GM06990 (cell line): ENCODE measurements at places on chromosomes 3 and 15.

GRCh38 chr3:125511420-125512118 is 8.4 kb downstream of the SNX4 start:
- no peak for DNase-seq

- no peak for DNase-seq
Observed at GRCh38 chr15:74988007-74988800, 7.2 kb upstream of the SCAMP5 start.

DNA sequence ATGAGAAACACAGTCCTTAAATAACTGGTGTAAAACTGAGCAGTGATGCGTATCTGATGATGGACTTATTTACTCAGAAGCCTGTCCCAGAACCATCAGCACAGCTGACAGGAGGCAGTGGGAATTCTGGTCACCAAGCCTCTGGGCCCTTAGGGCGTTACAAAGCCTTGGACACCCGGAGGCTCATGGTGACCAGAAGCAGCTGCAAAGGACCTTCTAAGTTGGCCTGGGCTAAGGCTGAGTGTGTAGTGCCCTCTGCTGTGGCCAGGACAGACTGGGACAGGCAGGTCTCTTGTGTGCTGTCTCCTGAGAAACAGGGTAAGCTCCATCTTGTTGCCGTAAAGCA is 168.9 kb downstream of the ATP10A start:
- DNase-seq, result no peak

DNA sequence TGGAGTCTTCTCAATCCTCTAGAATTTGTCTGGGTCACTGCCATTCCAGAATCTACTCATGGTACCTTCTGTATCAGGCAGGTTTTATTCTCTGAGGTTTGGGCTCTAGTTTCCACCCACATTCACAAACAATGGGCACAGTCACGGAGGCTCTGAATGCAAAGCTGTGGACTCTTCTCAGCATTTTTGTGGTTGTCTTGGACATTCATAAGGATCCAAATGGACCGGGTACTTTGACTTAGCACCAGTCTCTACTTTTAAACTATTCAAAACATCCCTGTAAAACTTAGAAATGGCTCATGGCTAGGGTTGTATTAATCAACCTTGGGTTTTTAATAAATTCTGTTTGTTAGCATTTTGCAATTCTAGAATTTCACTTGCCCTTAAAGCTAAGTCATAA is 277.9 kb upstream of the THBS1 start:
- no peak for DNase-seq

DNA sequence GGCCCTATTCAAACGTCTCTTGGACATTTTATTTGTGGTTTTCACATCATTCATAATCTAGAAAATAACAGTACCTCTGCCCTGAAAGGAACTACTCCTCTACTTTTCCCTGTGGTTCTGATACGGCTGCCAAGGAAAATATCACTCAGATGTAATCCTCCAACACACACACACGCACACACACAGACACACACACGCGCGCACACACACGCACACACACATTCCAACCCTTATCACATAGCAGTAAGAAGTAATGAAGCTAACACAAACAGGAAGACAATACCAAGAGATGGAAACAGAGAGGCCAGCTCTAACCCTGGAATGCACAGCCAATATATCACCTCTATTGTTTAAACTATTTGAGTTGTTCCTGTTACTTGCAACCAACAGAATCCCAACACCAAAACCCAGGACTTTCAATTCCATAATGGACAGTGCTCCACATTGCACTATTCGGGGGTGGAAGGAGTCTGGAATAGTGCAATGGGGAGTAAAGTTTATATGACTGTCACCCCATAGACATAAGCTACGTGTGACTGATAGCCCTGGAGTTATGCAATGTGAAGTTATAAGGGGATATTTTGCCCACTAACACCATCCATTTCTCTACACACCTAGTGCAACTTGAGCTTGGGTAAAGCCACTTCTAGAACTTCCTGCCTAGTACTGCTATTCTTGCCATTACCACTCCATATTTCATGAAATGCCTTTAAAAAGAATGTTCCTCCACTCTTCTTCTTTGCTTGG is 71.3 kb upstream of the FNDC3B start:
- no peak for DNase-seq

GRCh38 chr3:53485675-53486403 is 8.6 kb upstream of the CACNA1D start:
- no peak for DNase-seq

GRCh38 chr3:195044411-195044810 is 226.5 kb downstream of the XXYLT1 start:
- DNase-seq, result no peak

GRCh38 chr3:46098319-46098761 is 71.1 kb upstream of the XCR1 start:
- peak; percentile 64 for DNase-seq

DNA sequence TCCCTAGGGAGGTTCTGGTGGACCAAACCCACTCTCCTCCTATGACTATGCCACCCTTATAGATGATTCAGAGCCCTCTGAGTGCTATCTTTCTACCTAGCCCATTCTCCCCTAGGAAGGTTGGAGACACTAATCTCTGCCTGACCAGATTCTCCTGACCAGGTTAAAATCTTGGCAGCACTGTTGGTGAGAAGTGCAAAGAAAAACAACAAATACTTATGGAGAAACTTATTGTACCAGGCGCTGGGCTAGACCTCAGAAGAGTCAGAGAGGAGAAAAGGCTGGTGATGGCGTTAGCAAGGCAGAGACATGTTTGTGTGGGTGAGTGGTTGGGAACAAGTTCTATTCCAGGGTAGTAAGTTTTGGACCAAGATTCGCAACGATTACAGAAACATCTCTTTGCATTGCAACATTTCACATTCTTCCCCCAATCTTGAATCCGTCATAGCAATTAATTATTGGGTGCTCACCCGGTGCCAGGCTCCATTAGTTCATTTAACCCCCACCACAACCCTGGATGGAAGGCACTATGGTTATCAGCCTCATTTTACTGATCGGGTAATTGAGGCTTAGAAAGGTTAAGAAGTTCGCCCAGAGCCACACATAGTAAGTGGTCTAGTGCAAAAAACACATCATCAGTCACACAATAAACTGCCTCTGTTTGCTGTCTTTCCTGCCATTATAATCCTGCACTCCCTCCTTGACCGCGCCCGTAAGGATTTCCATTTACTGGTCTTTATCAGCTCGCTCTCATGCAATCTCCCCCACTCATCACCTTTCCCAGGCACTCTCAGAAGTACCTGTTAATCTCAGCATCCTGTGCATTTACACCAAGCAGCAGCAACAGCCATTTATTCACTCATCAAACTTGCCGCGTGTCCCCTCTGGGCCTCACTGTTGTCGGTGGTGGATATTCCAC is 655 bp upstream of the TSPAN3 start:
- DNase-seq, result no peak

DNA sequence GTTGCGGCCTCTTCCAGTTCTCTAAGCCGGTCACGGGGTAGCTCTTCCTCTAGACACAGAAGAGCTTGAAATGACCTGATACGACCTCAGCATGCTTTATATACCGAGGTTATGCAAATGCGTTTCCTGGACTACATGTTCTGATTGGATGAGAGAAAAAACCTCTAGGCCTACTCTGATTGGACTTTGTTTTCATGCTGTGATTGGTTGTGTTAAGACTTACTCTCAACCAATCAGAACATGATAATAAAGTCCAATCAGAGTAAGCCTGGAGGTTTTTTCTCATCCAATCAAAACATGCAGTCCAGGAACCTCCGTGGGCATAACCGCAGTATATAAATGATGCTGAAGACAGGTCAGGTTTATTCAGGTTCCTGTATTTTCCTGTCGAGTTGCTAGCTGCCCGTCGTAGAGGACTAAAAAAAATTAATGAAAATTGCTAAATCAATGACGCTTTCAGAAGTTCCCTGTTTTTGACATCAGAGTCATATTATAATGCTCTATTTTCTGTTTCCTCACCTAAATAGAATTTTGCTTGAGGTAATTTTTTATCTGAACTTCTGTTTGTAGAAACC is 177.4 kb downstream of the POTEB3 start:
- DNase-seq, result no peak

- no peak for DNase-seq
Observed at GRCh38 chr15:47998619-47999019, 122.2 kb upstream of the SLC24A5 start.

DNA sequence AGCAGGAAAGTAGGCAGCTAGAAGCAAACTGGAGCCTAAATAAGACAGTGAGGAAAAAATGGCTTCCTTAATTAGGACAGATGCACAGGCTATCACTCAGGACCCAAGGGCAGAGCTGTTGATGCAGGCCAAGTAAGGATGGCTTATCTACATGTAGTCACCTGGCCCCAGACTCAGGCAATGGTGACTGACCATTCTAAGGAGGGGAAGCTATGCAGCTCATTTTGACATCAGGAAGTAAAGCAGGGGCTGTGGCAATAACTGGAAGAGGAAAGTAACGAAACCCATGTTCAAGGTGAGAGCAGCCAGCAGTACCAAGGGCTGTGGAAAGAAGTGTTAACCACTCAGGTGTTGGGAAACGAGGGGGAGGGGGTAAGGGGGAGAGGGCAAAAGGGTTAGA is 16.2 kb downstream of the ACAD11 start:
- DNase-seq, result no peak

DNA sequence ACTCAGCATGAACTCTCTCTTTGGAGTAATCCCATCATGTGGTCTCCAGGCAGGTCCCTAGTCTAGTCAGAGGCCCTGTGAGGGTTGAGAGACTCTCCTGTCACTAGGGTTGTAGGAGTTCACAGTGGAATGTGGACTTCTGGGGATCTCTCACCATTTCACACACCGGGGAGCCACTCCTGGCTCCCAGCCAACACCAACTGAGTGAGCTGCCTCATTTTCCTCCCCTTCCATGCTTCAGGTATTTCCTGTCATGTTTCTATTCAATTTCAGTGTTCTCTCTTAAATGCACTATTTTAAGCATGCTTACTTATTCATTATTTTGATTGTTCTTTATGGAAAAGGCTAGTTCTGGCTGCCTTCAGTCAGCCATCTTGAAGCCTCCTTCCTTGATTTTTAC is 467.5 kb upstream of the ARL6 start:
- no peak for DNase-seq

GRCh38 chr3:39907981-39908380 is 98.6 kb downstream of the MYRIP start:
- no peak for DNase-seq

DNA sequence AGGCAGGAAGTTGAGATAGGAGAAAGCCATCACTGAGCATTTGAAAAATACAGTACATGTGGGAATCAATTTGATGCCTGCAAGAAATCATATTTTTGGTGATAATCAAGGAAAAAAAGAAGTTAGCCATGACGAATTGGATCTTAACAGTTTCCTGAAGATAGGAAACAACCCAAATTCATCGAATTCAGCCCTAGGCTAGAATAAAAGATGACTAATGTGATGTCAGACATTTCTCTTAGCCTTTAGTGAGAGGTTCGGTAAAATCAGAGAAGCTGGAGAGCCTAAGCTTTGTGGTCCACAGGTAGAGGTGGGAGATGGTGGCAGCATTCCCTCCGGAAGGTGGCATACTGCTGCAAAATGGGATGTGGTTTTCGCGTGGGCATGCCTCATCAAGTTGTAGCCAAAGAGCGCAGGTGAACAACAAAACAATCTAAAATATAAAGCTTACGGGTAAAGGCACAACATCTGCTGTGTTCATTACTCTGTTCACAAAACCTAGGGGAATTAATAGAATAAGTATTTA is 144.1 kb upstream of the ALCAM start:
- DNase-seq, result no peak

DNA sequence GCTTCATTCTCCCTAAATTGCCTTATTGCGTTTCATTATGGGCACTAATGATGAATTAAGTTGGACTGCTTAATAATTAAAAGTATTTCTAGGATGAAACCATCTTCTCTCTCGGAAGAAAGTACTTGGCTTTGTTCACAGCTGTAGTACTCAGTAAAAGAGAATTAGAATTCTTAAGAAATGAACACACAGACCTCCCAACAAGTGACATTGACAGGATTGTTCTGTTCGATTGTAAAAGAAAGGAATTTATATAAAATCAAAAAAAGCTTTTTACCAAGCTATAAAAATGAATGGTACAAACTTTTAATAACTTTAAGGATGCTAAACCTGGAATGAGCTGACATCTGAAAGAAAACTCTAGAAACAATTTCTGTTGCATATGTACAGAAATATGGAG is 416.4 kb upstream of the THRB start:
- DNase-seq, result no peak

GRCh38 chr15:39235084-39235795 is 345.6 kb upstream of the THBS1 start:
- DNase-seq, result peak; percentile 30

DNA sequence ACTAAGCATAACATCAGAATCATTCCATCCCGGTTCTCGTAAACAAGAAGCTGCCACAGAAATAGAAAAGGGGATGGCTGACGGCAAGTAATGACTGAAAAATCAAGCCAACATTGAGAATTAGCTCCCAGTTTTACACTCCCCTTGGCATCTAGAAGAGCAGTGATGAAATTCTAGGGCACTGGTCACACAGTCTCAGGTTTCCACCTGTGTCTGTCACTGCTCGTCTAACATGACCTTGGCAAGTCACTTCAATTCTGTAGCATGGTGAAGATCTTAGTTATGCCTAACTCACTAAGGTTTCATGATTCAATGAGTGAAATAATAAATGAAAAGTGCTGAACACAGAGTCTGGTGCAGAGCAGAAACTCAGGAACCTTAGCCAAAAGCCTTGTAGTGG is 272.3 kb upstream of the ARRDC4 start:
- no peak for DNase-seq

DNA sequence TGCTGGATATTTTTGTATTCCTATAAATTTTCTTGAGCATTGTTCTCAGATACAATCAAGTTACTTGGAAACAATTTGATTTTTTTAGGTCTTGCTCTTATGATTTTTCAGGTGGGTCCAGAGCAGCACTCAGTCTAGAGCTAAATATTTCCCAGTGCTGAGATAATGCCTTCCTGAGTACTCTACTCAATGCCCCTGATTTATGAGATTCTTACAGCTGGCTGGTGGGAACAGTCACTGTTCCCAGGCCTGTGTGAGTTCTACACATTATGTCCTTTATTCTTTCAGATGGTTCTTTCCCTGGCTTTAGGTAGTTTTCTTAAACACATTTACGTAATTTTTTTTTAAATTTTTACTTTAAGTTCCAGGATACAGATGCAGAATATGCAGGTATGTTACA is 51.0 kb upstream of the EIF5A2 start:
- no peak for DNase-seq

- no peak for DNase-seq
Observed at GRCh38 chr15:33506781-33507296, 196.1 kb downstream of the RYR3 start.

GRCh38 chr3:120442975-120443517 is 7.7 kb downstream of the FSTL1 start:
- no peak for DNase-seq

GRCh38 chr3:19103510-19103909 is 44.8 kb upstream of the KCNH8 start:
- DNase-seq, result no peak

DNA sequence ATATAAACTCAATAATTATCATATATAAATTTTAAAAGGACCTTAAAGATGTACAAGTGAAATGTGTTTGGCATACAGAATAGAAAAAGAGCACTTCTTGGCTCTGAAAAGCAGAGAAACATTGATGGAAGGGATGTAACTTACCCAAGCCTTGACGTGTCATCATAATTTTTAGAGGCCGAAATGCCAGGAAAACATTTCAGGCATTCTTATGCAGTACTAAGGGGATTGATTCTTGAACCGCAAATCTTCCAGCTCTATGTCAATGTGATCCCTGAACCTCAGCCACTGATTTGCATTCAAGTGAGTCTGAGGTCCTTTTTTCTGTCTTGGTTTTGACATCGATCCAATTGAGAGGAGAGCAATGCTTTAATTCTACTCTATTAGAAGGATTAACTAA is 97.8 kb downstream of the CLDN1 start:
- no peak for DNase-seq
